Germinal center (tissue), 1 donor: ENCODE measurements at places on chromosomes 7 and 10.

DNA sequence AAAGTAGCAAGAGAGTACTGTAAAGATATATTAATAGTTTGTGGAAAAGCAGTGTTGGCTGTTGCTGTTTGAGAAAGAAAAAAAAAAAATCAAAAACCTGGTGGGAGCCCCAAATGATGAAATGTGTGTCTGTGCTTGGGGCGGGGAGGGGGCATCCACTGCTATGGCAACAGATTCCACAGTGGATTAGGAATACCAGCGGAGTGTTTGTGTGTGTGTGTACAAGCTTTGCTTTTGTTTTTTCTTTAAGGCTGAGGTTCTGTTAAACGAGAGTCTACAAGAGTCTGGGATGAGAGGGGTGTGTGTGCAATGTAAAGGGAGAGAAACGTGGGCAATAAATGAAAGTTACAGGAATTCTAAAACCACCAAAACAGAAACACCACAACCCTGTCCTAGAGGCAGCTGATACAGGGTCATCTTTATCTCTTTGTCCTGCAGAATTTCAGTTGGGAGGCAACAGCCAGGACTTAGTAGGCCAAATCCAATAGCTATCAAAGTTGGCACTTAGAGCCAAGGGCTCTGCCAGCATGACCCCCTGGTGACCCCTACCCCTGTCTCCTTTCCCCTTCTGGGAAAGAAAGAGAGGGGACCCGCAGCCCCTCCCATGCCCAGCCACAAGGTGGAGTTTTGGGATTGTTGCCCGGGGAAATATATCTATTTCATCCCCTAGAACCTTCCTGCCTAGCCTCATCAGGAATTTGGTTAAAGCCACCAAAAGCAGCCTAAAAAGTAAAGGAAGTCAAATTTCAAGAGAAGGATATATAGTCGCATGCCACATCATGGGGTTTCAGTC is 85.4 kb downstream of the OSBPL3 start:
- no peak for DNase-seq

GRCh38 chr10:86650151-86650550 is 4.2 kb upstream of the OPN4 start:
- DNase-seq, result no peak

DNA sequence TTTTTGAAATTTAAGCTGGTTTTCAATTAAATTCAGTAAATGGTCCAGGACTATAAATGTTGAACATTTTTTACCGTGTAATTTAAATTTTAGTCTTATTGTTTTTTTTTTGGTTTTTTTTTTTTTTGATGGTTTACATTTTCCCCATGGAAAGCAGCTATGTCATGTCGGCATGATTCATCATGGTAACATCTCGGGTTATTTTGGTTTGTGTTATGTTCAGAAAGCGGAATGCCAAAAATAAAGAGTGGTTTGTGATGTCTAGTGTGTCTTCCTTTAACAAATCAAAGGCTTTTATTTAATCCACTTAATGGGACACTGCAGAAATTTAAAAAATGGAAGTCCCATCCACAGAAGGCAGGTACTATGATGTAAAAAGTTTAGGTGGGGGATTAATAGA is 58.5 kb downstream of the TRUB1 start:
- DNase-seq, result no peak

DNA sequence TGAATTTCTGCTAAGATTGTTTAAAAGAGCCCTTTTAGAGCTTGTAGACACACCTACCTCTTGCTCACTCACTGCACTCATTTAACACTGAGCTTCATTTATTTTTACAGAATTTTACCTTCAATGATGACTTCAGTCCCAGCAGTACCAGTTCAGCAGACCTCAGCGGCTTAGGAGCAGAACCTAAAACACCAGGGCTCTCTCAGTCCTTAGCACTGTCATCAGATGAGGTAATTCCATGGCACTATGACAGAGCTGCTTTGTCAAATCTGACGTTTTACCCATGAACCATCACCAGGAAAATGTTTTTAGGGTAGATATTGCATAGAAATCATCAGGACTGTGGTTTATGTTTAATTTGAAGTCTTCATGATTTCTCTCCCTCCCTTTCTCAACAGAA is 38.2 kb downstream of the PON1 start:
- no peak for DNase-seq

DNA sequence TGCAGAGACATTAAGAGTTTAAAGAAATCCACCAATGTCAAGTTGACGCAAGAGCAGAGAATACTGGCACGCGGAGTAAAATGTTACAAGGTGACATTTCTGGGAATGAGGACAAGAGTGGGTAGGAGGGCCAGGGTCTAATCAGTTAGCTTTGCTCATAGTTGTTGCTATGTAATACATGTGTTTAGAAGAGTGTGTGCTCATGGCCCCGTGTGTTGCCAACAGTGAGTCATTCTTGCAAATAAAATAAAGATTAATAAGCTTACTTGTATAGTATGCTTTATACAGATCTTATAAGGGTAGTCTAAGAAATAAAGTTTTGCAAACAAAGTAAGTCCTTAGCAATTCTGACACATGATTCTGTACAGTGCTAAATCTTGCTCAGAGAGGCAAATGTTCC is 64.5 kb downstream of the DNMBP start:
- DNase-seq, result no peak

GRCh38 chr7:35714862-35715261 is 19.9 kb upstream of the HERPUD2 start:
- DNase-seq, result no peak

GRCh38 chr10:33416209-33416608 is 81.7 kb upstream of the NRP1 start:
- no peak for DNase-seq

- no peak for DNase-seq
Observed at GRCh38 chr7:138226745-138227279, 150.6 kb downstream of the AKR1D1 start.

DNA sequence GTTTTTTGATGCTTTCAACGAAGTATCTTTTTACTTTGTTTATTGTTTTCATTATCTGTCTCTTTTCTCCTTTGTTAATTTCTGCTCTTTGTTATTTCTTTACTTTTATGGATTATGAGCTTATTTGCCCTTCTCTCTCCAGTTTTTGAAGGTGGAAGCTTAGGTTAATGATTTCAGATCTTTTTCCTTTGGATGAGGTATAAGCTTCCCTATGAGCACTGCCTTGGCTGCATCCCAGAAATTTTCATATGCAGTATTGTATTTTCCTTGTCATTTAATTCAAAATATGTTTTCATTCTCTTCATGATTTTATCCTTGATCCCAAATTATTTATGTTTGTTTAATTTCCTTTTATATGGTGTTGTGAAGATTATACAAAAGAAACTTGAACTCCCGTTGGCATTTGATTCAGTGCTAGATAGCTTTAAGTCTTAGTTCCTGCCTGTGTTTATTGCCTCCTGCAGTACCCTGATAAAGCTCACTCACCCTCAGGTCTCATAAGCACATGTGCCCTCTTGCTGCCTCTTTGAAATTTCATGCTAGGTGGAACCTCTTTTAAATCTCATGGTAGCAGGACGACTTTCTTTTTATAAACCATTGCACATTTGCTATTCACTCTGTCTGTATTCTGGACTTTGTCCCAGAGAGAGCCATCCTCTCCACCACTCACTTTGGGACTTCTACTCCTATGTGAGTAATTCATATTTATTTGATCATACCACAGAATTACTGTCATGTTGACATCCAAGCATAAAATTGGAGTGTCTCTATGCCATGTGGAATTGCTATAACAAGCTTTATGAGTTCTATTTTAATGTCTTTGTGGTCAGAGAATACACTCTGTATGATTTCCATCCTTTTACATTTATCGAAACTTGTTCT is 23.0 kb upstream of the CEP41 start:
- DNase-seq, result no peak

DNA sequence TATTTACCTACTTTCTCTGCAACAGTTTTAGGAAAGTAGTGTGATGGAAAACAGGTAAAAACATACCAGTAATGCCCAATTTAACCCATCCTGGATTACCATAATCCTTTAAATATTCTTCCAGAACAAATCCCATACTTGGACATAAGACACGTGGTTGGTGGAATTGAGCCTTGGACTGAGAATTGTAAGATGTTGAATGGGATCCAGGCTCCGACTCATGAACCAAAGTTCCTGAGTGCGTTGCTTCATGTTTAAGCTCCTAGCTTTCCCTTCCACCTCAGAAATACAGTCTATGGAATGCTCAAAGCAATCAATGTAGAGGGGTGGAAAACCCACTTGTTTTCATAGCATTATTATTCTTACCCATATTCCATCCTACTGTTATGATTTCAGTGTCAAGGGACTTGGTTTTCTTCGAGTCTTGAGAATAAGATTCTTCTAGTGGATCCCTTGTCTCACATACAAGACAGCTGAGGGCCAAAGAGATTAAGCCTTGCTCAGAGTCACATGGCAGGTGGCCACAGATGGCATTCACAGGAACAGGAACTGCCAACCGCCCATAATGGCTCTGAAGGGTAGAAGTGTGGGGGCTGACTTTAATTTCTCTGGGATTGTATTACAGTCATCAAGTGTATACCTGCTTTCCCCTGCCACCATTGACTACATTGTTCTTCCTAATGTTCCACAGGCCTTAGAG is 171.2 kb downstream of the GFRA1 start:
- no peak for DNase-seq

DNA sequence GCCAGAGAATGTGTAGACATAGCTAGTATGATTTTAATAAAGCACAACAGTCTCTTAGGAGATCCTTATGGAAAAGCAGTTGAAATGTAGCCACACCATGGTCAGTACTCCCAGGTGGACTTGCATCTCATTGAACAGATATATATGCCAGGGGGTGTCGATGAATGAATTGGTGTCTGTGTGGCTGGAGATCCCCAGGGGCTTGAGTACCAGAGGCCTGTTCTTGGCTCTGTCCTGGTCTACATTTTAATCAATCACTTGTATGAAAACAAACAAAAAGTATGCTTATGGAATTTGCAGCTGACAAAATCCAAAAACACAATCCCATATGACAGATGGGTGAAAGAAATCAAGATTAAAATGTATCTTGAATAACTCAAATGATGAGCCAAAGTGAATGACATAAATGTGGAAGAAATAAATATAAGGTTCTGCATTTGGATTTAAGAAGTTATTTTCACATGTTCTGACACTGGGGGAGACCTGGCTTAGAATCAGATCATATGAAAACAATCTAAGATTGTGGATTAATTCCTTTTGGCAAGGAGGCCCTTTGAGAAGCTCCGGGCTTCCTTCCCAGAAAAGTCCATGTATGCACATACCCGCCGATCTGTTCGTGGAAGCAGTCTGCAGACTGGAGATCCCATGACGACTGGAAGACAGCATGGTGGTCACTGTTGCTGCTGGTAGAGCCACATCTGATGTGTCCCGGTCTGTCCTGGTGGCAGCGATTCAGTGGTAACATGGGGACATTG is 15.6 kb downstream of the CLEC2L start:
- DNase-seq, result no peak

DNA sequence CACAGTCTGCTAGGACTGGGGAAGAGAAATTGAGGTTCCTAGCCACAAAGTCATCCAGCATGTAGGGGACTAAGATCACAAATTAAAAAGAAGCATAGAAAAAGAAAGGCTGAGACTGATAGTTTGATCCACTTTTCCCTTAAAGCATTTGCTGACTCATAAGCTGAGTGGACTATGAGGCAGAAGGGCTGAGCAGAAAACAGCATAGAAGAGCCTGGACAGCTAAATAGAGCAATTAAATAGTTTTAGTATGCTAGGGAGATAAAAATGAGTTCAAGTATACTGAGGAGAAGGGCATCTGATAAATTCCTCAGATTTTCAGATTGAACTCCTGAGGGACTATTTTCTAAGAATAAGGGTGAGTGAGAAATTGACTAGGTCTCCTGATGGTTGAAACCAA is 155.9 kb upstream of the EGR2 start:
- DNase-seq, result no peak

DNA sequence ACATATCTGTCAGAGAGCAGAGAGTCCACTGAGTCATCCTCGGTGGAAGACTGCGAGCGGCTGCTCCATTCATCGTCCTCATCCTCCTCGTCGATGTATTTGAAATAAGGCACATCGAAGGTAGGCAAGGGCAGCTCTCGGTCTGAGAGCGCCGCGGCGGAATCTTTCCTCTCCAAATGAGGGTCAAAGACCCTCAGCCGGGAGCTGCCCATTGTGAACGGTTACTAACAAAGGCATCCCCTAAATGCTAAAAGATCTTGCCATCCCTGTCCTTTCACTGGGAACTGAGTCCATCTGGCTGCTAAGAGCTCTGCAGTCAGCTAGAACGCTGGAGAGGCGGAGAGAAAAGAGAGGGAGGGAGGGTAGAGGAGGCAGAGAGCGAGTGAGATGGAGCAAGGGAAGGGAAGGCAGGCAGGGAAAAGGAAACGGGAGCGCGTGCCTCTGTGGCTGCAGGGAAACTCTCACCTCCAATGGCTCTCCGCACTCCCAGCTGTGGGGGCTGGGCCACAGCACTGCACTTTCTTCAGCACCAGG is 163.4 kb downstream of the RAPGEF5 start:
- DNase-seq, result no peak

DNA sequence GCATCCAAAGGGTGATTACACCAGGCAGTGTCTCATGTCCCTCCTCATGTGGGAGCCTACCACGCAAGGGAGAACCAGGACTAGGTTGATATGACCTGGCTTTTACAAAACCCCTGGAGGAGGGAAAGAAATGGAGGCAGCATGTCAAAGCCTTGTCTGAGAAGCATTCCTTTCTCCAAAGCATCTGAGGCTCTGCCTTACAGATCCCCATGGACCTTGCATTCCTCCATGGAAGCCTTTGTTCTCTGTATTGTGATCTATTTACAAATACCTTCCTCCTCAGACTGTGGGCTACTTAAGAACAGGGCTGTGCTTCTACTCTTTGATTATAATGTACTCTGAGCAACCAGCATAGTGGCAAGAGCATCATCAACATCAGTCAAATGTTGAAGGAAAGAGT is 197.0 kb downstream of the PLXNA4 start:
- no peak for DNase-seq

DNA sequence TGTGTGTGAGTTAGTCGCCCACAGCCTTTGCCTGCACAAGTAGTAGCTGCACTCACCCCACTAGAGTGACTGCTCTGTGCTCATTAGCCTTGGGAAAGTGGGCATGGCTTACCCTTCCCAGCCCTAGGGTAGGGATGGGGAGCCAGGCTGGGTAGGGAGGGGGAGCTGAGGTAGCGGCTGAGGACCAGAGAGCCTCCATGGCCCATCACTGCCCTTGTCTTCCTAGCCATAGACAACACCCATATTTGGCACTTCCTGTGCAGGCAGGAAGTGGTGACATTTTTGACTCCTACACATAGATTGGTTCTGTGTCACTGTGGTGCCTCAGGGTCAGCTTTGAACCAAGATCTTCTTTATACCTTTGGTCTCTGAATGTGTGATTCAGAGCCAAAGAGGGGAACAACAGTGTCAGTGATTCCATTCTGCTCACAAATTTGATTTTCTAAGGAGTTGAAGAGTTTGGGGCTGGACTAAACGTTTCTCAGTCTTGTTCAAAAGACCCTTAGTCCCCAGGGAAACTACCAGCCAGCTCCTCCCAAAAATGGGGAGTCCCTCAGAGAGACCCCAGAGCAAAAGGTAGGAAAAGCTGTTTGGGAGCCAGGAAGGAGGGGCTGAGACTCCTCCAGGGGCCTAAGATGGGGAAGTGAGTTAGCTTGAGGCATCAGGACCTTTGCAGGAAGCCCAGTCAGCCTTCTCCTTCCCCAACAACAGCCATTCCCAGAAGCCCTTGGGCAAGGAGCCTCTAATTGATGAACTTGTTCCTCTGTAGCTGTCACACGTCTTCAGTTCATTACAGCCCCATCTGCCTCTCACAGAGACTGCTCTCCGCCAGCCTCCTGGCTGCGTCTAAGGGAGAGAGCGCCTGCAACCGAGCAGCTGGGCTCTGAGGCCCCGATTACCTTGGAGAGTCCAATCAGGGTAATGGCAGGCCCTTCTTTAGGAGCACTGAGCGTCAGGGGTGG is 135.0 kb downstream of the CDH23 start:
- no peak for DNase-seq
